ENCODE measurements at places on chromosomes 6 and 20. TPM values are rescaled to one million over a fixed set of nuclear protein-coding genes. Genes with fewer than 3 reads are reported as not detected.

Gene ZNF311
- total RNA-seq = 7.5 TPM

GRCh38 chr20:60206259-60206658 is 248.0 kb downstream of the CDH26 start:
- H3K27me3 ChIP-seq = no peaks in the 10 kb centered on the region
- H3K27ac ChIP-seq = no peak overlapping the region
- no peaks in the 10 kb centered on the region for H3K4me1 ChIP-seq
- no peaks in the 10 kb centered on the region for H3K36me3 ChIP-seq
- H3K4me3 ChIP-seq = no peak overlapping the region

DNA sequence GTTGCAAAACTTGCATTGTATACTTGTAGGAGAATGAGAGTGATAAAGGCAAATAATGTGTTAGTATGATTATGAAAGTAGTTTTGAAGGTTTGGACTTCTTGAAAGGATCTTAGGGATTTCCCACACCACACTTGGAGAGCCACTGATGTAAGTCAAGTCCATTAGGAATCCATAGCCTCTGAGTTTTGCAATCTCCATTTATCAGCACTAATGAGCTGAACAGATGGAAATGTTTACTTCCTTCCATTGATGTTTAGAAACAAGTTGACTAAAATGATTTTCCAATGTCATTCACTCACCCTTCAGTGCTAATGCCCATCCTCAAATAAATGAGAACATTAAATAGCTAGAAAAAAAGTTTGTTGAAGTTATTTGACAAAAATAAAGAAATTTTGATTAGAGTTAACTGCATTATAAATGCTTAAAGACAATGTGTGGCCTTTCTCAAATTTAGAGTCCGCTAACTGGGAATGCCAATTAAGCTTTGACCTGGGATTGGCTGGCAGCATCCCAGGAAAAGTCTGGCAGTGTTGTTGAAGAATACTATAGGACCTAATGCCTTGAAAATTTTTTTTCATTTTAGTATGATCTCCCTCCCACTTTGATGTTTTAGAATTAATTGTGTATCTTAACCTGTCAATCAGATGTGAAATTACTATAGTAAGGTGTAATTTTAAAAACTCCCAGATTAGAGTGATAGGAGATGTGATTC is 68.0 kb downstream of the SLC35F1 start:
- no peak for DNase-seq
- H3K27ac ChIP-seq = no peak overlapping the region
- no peaks in the 10 kb centered on the region for H3K27me3 ChIP-seq

DNA sequence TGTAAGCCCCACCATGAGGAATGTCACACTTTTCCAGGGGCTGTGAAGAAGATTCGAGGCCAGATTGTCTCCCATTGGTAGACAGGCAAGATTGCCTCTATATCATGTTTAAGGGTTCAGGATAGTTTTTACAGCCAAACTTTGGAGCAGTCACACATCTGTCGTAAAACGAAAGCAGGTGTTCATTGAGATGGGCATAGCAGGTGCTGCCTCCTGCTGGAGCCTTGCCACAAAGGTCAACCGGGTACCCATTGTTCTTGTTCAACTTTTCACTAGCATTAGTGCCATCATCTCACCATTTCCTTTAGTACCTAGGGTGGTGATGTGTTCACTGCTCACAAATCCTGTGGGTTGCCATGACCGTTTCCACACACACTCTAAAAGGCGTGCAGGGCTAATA is 198.3 kb downstream of the HTR1B start:
- H3K36me3 ChIP-seq = no peaks in the 10 kb centered on the region
- DNase-seq = no peak
- H3K4me1 ChIP-seq = no peaks in the 10 kb centered on the region
- H3K27me3 ChIP-seq = no peaks in the 10 kb centered on the region
- no peak overlapping the region for H3K4me3 ChIP-seq
- H3K27ac ChIP-seq = no peak overlapping the region

GRCh38 chr6:135819665-135820064 is 31.8 kb upstream of the PDE7B start:
- H3K27me3 ChIP-seq = peaks cover 2% of the 10 kb centered on the region
- no peaks in the 10 kb centered on the region for H3K36me3 ChIP-seq
- H3K27ac ChIP-seq = no peak overlapping the region

DNA sequence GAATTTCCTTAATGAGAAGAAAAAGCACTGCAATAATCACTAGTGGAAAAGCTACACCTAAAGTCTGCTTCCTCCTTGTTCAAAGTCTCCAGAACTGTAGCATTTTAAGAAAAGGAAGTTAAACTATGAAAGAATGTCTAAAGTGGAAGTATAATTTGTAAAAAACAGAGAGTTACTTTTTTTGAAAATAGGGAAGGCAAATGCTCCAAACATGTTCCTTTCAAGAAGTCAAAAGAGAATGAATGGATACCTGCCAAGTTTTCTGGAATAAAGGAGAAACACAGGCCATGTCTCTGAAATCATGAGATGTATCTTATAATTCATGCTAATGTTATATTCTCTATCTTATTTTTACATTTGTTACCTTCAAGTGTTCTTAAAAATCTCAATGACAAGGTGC is 60.7 kb upstream of the ADGRG6 start:
- H3K27me3 ChIP-seq = no peaks in the 10 kb centered on the region
- H3K4me1 ChIP-seq = no peaks in the 10 kb centered on the region
- no peak for DNase-seq
- no peaks in the 10 kb centered on the region for H3K36me3 ChIP-seq
- H3K27ac ChIP-seq = no peak overlapping the region

Gene NKX2-2
- total RNA-seq = not detected

DNA sequence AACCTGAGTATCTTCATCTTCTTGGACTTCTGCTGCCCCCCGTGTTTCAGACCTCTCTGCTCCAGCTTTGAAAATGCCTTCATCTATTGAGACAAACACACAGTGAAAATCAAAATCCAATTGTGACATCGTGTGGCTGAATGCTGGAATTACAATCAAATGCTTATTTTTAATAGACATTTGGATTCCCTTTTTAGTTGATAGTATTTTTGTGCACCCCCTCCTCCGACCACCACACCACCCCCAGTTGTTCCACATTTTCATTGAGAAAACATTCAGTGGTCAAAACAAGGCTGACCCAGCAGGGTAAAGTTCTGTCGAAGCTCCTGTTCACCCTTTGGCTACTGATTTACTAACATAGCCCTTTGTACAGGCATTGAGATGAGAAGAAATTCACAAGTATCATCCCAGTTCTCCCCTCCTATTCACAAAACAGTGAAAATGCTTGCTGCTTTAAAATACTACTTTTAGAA is 79.0 kb downstream of the NRSN1 start:
- peak; percentile 13 for DNase-seq
- H3K36me3 ChIP-seq = no peaks in the 10 kb centered on the region
- H3K27ac ChIP-seq = no peak overlapping the region

Gene GNAS-AS1
- total RNA-seq = 1.3 TPM

- no peak overlapping the region for H3K4me3 ChIP-seq
- no peak overlapping the region for H3K27ac ChIP-seq
- H3K4me1 ChIP-seq = no peaks in the 10 kb centered on the region
These were observed 45.1 kb downstream of the CGA start for GRCh38 chr6:87049779-87050178.

DNA sequence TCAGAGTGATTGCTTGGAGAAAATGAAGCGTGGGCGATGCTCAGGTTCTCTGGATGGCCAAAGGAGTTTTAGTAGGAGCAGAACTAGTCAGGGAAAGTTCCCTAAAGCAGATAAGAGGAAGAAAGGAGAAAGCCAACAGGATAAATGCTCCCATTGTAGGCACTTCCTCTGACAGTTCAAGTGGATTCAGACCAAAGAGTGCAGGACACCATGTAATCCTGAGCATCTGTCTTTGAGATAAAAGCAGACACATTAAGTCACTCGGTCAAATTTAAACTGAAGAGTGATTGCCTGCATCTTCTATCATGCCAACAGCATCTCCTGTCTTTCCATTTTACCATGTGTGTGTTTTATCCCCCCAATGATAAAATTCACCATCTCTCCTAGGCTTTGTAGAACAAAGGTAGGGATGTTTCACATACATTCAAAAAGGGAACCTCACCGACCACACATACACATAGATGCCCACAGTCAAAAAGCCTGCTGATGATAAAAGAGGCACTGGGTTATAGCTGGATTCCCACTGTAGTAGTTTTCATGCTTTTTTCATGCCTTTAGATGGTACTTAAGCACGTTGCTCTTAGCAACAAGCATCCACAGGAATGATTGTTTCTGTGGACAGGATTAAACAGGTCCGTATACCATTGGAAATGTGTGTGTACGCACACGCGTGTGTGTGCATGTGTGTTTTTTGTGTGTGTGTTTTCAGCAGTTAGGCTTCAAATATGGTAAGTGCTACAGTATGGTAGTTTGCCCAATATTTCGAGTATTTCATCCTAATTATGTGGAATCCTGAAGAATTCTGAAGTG is 7.0 kb downstream of the GRIK2 start:
- H3K36me3 ChIP-seq = no peaks in the 10 kb centered on the region
- H3K4me3 ChIP-seq = no peak overlapping the region
- no peaks in the 10 kb centered on the region for H3K4me1 ChIP-seq
- no peaks in the 10 kb centered on the region for H3K27me3 ChIP-seq
- DNase-seq = no peak

Gene RALGAPA2
- total RNA-seq = 2.7 TPM

DNA sequence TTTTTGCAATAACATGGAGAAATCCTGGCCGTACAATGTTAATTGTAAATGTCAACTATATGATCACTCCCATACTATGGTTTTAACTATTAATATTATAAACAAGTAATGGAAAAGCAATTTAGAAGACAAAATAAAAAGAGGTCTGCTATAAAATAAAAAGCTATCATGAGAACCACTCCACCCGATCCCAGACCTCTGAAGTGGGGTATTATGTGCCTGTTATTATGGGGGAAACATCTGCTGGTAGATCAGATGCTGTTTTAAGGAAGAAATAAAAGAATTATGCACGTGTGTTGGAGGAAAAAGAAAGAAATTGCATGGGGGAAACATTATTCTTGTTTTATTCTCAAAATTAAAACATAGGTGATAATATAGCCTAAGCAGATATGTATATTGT is 615.7 kb upstream of the ARID1B start:
- no peak overlapping the region for H3K4me3 ChIP-seq
- no peaks in the 10 kb centered on the region for H3K27me3 ChIP-seq
- no peaks in the 10 kb centered on the region for H3K36me3 ChIP-seq
- H3K4me1 ChIP-seq = no peaks in the 10 kb centered on the region
- no peak overlapping the region for H3K27ac ChIP-seq

- peaks cover 15% of the 10 kb centered on the region for H3K4me1 ChIP-seq
- peaks cover 14% of the 10 kb centered on the region for H3K27me3 ChIP-seq
- H3K4me3 ChIP-seq = no peak overlapping the region
- no peak overlapping the region for H3K27ac ChIP-seq
- no peak for DNase-seq
These were observed 68.8 kb downstream of the RAB44 start for GRCh38 chr6:36766399-36766945.

Gene PDE7B
- not detected for total RNA-seq

Gene PAX1
- not detected for total RNA-seq

GRCh38 chr6:16190214-16190613 is 48.2 kb upstream of the GMPR start:
- H3K27me3 ChIP-seq = no peaks in the 10 kb centered on the region
- H3K4me3 ChIP-seq = no peak overlapping the region
- no peaks in the 10 kb centered on the region for H3K36me3 ChIP-seq
- H3K27ac ChIP-seq = no peak overlapping the region
- no peak for DNase-seq

Gene SPEF1
- total RNA-seq = not detected

GRCh38 chr6:36559011-36559793 is 11.9 kb upstream of the STK38 start:
- H3K4me1 ChIP-seq = no peaks in the 10 kb centered on the region
- H3K36me3 ChIP-seq = no peaks in the 10 kb centered on the region
- no peak for DNase-seq
- no peaks in the 10 kb centered on the region for H3K27me3 ChIP-seq
- no peak overlapping the region for H3K27ac ChIP-seq
- no peak overlapping the region for H3K4me3 ChIP-seq

- no peak for DNase-seq
- H3K27ac ChIP-seq = no peak overlapping the region
- H3K4me1 ChIP-seq = no peaks in the 10 kb centered on the region
- no peaks in the 10 kb centered on the region for H3K36me3 ChIP-seq
- H3K4me3 ChIP-seq = no peak overlapping the region
These were observed 101.2 kb downstream of the HDGFL1 start for GRCh38 chr6:22670605-22671004.

DNA sequence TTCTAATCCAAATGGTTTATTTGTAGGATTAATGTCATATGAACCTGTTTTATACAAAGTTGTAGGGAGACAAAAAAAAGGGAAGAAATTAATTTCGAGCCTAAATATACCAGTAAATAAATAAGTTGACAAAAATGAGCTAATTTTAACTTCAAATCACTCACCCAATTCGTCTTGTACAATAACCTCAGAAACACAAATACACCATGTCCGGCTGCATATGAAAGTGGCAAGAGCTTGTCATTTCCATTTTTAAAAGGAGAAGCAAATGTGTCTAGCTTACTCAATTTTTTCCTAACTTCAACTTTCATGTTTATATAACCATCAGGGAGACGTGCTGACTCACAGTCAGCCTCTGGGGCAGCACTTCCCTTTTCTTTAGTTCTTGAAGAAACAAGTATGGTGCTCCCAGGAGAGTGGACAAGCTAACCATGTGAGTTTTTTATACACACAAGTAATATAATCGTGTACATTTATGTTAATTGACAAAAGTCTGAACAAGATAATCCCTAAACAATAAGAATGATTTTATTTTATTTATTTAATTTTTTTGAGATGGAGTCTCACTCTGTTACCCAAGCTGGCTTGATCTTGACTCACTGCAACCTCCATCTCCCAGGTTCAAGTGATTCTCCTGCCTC is 55.5 kb upstream of the SGK1 start:
- peak; percentile 59 for DNase-seq
- H3K36me3 ChIP-seq = no peaks in the 10 kb centered on the region
- H3K4me1 ChIP-seq = no peaks in the 10 kb centered on the region
- H3K4me3 ChIP-seq = no peak overlapping the region
- H3K27me3 ChIP-seq = no peaks in the 10 kb centered on the region

GRCh38 chr6:146916435-146917025 is 287.7 kb upstream of the STXBP5 start:
- no peaks in the 10 kb centered on the region for H3K27me3 ChIP-seq
- H3K4me3 ChIP-seq = no peak overlapping the region
- H3K27ac ChIP-seq = peak overlapping the region; percentile 96

GRCh38 chr6:19394051-19394450 is 443.1 kb upstream of the ID4 start:
- H3K36me3 ChIP-seq = no peaks in the 10 kb centered on the region
- no peaks in the 10 kb centered on the region for H3K4me1 ChIP-seq
- no peak for DNase-seq
- no peak overlapping the region for H3K4me3 ChIP-seq
- H3K27me3 ChIP-seq = no peaks in the 10 kb centered on the region
